ENCODE measurements at places on chromosomes 4 and X.

- DNase-seq = no peak
These were observed 38.0 kb upstream of the GATB start for GRCh38 chr4:151798678-151799416.

- DNase-seq = no peak
These were observed 54.6 kb downstream of the MTNR1A start for GRCh38 chr4:186500721-186501304.

DNA sequence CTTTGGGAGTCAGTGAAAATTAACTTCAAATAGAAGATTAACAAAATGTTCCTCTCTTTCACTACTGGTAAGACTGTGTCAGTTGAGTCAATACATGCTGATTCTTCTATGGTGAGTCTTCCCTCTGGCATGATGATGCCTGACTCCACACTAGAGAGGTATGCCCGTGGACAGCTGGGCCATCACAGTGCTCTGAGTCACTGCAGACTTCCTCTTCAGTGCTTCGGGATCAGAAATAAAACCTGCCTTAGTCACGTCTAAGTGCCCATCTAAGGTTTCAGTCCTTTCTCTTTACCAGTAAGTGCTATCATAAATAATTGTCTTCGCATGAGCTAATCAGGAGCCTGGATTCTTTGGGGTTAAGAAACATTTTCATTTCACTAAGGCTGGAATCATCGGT is 1.6 kb upstream of the ASB5 start:
- peak; percentile 75 for DNase-seq

DNA sequence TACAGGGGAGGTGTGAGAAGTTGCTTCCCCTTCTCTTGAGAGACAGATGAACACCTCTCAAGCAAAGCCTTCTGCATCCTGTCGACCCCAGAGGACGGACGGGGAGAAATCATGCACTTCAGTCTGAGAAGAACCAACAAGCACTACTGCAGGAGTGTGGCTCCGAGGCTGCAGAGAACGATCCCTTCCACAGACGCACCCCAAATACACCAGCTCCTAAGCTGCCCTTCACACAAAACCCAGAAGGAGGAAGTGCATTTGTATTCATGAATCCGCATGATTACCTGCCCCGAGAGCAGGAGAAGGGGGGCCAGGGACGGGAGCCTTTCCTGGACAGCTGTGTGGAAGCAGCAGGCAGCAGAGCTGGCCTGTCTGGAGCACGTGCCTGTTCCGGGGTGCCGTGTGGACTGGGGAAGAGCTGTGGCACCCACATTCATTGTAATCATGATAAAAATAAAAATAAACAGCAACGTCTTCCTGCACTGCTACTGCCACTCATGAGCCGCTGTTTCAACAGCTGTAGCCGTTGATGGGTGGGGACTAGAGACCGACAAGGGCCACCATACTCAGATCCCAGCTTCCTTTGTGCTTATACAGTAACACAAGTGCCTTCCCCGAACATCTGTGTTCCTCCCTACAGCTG is 42.9 kb downstream of the ACSL1 start:
- DNase-seq = no peak

- DNase-seq = peak; percentile 33
These were observed 127.8 kb downstream of the UBE2K start for GRCh38 chr4:39825741-39826231.

- DNase-seq = peak; percentile 53
These were observed 22.6 kb upstream of the RBBP7 start for GRCh38 chrX:16892504-16893362.

DNA sequence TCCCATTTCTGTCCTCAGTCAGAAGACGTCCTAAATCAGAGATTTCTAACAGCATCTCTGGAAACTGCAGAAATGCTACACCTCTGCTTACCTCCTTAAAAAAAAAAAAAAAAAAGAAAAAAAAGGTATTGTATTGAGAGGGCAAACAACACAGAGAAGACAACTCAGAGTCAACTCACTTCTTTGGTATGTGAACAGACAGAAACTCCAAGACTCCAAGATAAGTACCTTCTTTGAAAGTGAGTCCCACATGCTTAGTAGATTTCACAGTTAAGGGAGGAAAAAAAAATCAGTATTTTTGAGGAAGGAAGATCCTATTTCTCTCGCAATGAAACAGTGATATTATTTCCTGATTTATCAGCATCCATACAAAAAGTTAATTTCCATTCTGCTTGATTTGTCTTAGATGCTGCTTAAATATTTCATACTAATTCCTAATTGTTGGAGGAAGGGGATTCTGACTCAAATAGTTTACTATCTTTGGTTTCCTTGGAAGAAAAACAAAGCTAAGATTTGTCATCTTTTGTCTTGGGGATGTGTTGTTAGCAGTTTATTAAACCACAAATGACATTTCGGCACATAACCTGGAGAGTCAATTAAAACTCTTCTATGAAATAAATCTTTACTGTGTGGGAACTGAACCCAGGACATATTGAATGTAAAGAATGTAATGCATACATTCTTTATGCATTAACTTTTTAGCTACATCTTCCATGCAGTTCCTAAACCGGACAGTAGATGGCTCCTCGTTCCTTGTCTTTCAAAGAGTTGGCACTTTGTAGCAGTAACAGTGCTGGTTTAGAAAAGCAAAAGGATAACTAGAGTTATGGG is 4.7 kb downstream of the RASGEF1B start:
- peak; percentile 59 for DNase-seq
